NCI-H1105 treated with DMSO at 0.1 percent for 48 hours (cell line): ENCODE measurements at places on chromosomes 5 and 9.

GRCh38 chr5:149915392-149916260 lies 29.0 kb downstream of the PDE6A start:
- no peak for DNase-seq

- no peak for DNase-seq
Observed at GRCh38 chr5:132025403-132025971, 14.0 kb upstream of the ACSL6 start.

GRCh38 chr5:83911367-83911919 lies 190.8 kb upstream of the HAPLN1 start:
- no peak for DNase-seq

- DNase-seq = no peak
Observed at GRCh38 chr5:66629446-66629845, 33.3 kb downstream of the MAST4 start.

GRCh38 chr5:123450640-123451039 lies 27.4 kb upstream of the CEP120 start:
- DNase-seq = peak; percentile 94

DNA sequence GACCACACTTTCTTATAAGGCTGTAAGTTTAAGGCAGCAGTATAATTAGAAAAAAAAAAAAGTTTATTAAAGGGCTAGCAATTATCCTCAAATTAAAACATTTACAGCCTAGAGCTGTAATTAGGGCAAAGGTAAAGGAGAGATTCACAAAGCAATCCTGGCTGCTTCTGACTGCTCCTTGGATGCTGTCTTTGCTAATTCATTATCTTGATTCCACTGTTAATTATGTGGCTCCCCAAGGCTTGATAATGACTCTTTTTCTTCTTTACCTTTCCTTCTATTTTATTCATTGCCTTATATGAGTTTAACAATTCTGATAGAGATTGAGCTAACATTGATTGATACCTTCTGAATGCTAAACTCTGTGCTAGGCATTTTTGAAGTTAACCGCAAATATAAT lies 476.5 kb downstream of the DTWD2 start:
- no peak for DNase-seq

- no peak for DNase-seq
Observed at GRCh38 chr9:110928599-110928998, 109.7 kb downstream of the LPAR1 start.

DNA sequence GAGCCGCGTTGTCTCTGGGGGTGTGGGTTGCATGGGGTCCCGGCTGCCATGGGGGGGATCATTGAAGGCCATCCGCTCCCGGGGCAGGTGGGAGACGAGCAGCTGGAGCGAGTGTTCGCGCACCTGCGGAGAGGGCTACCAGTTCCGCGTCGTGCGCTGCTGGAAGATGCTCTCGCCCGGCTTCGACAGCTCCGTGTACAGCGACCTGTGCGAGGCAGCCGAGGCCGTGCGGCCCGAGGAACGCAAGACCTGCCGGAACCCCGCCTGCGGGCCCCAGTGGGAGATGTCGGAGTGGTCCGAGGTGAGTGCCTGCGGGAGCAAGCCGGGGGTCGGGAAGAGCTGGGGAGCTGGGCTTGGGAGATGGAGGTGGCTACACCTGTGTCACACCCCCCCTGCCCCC lies 33.7 kb downstream of the ADAMTSL2 start:
- no peak for DNase-seq
